Prostate gland (tissue), 2 donors: ENCODE measurements at places on chromosomes 5 and 9. TPM values are rescaled to one million over a fixed set of nuclear protein-coding genes. Genes with fewer than 3 reads are reported as not detected.
A peak's percentile ranks its signal among the peaks of the same experiment; 100 is the strongest.

DNA sequence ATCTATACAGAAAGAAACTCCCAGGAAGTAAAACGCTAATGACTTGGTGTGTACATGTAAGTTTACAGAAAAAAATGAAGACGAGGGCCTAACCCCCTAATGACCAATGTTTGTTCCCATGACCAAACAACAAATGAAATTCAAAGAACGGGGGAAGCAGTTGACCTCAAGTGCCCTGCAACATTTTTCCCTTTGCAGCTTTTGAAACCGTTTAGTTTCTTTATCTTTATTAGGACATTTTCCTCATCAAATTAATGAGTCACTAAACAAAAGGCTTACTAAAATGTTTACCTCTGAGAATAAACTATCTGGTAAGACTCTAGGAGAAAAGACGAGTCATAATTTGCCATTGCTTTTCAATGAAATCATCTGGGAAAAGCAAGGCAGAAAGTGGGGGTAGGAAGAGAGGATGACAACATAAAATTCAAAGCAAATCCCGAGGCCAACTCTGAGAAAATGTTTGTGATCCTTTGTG lies 57.4 kb downstream of the LHFPL2 start:
- no peak for DNase-seq
- no peaks in the 10 kb centered on the region for H3K4me1 ChIP-seq
- no peaks in the 10 kb centered on the region for H3K27me3 ChIP-seq
- H3K27ac ChIP-seq = peak overlapping the region; percentile 15

- H3K4me3 ChIP-seq = no peak overlapping the region
- H3K4me1 ChIP-seq = no peaks in the 10 kb centered on the region
- no peak overlapping the region for H3K27ac ChIP-seq
- H3K36me3 ChIP-seq = no peaks in the 10 kb centered on the region
- H3K27me3 ChIP-seq = no peaks in the 10 kb centered on the region
- DNase-seq = no peak
Measured at GRCh38 chr9:70177121-70177520, 81.7 kb upstream of the SMC5 start.

- H3K27ac ChIP-seq = no peak overlapping the region
- no peaks in the 10 kb centered on the region for H3K27me3 ChIP-seq
- H3K4me1 ChIP-seq = no peaks in the 10 kb centered on the region
- H3K4me3 ChIP-seq = no peak overlapping the region
- no peaks in the 10 kb centered on the region for H3K36me3 ChIP-seq
- no peak for DNase-seq
Measured at GRCh38 chr5:174903172-174903732, 178.9 kb downstream of the MSX2 start.

- H3K4me1 ChIP-seq = no peaks in the 10 kb centered on the region
- peak; percentile 71 for DNase-seq
- peak overlapping the region; percentile 63 for H3K27ac ChIP-seq
- H3K27me3 ChIP-seq = no peaks in the 10 kb centered on the region
- H3K36me3 ChIP-seq = no peaks in the 10 kb centered on the region
- H3K4me3 ChIP-seq = no peak overlapping the region
Measured at GRCh38 chr5:173823721-173824567, 64.2 kb upstream of the CPEB4 start.

Gene PCDHGC4
- total RNA-seq = 3.8 TPM

- H3K27ac ChIP-seq = no peak overlapping the region
- H3K27me3 ChIP-seq = no peaks in the 10 kb centered on the region
- H3K4me1 ChIP-seq = no peaks in the 10 kb centered on the region
- no peak overlapping the region for H3K4me3 ChIP-seq
- H3K36me3 ChIP-seq = no peaks in the 10 kb centered on the region
Measured at GRCh38 chr5:139285651-139286392, 7.7 kb upstream of the MATR3 start.

DNA sequence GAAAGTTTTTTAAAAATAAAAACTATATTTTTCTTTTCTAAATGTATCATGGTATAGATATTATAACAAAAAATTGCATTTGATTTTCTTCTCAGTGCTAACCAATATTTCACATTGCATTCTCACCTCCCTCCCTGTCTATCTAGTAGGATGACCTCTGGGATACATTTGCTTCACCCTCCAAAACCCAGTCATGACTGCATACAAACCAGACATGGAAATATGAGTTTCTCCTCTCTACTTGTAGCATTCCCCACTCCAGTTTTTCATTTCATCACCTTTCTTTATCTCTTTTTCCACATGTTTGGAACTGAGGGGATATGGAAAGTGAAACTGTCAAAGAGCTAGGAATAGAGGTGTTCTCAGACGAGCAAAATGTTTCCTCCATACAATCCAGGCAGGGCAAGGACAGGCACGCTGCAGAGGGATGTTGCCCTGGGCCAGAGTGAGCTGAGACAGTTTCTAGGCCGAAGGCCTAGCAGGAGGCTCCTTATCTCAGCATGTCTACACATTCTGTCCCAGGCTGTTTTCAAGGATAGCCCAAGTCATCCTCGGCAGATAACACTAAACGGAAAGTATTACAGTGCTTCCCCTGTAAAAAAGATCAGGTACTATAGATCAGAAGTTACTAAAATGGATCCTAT lies 46.7 kb downstream of the MEF2C start:
- H3K4me1 ChIP-seq = no peaks in the 10 kb centered on the region
- H3K4me3 ChIP-seq = no peak overlapping the region
- peak overlapping the region; percentile 55 for H3K27ac ChIP-seq
- DNase-seq = no peak
- no peaks in the 10 kb centered on the region for H3K27me3 ChIP-seq

DNA sequence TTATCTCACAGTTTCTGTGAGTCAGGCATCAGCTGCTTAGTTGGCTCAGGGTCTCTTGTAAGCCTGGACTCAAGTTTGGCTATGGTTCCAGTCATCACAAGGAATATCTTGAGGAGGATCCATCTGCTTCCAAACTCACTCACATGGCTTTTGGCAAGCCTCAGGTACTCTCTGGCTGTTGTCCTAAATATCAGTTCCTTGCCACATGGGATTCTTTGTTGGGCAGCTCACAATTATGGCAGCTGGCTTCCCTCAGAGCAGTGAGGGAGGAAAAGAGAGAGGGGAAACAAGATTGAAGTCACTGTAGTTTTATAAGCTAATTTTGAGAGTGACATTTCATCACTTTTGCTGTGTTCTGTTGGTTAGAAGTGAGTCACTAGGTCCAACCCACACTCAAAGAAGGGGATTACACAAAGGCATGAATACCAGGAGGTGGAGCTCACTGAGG lies 144.5 kb downstream of the GCNT1 start:
- H3K27ac ChIP-seq = no peak overlapping the region
- H3K27me3 ChIP-seq = no peaks in the 10 kb centered on the region
- no peaks in the 10 kb centered on the region for H3K36me3 ChIP-seq
- DNase-seq = no peak

DNA sequence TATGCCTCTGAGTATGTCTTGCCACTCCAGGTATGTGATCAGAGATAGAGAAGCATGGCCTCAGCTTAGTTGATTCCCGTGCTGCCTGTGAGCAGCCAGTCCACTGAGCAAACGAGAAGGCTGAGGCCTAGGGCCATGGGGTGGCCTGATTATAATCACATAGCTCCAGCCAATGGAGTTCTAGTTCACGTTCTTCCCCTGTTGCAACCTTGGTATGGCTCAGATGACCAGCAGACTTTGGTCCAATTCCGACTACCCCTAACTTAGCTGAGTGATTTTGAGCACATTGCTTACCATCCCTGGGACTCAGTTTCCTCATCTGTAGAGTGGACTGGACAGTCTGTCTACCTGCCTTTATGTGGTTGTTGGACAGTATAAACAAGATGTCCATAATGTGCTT lies 68.4 kb downstream of the PPARGC1B start:
- no peak for DNase-seq
- H3K4me3 ChIP-seq = no peak overlapping the region
- no peaks in the 10 kb centered on the region for H3K36me3 ChIP-seq
- no peaks in the 10 kb centered on the region for H3K4me1 ChIP-seq

Gene RGMB
- total RNA-seq = 56.5 TPM

DNA sequence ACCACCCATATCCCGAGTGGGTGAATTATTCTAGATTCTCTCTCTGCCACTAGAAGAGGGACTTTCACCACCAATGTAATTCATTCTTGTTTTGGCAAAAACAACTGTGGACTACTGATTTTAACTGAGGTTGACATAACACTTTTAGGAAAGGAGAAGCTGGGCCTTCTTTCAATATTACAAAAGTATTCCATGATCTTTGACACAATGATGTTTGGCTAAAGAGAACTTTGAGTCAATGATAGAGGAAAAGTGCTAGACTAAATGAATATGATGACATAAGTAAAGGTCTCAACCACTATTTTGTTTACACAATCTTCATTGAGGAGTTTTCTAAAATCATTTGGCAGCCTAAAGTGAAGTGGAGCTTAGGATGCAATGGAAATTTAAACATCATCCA lies 336.9 kb upstream of the PDE4D start:
- H3K4me1 ChIP-seq = no peaks in the 10 kb centered on the region
- no peaks in the 10 kb centered on the region for H3K27me3 ChIP-seq
- no peak overlapping the region for H3K27ac ChIP-seq
- no peaks in the 10 kb centered on the region for H3K36me3 ChIP-seq

- no peak overlapping the region for H3K27ac ChIP-seq
- DNase-seq = no peak
- no peak overlapping the region for H3K4me3 ChIP-seq
- no peaks in the 10 kb centered on the region for H3K27me3 ChIP-seq
- H3K36me3 ChIP-seq = no peaks in the 10 kb centered on the region
Measured at GRCh38 chr9:22997923-22998322, 551.3 kb downstream of the DMRTA1 start.

Gene ARL10
- 8.2 TPM for total RNA-seq

Gene PDLIM4
- total RNA-seq = 35.9 TPM

GRCh38 chr5:84862132-84862531 lies 477.5 kb upstream of the EDIL3 start:
- no peaks in the 10 kb centered on the region for H3K27me3 ChIP-seq
- no peaks in the 10 kb centered on the region for H3K4me1 ChIP-seq
- DNase-seq = no peak
- no peak overlapping the region for H3K27ac ChIP-seq
